ENCODE measurements at places on chromosomes 7 and 10.

DNA sequence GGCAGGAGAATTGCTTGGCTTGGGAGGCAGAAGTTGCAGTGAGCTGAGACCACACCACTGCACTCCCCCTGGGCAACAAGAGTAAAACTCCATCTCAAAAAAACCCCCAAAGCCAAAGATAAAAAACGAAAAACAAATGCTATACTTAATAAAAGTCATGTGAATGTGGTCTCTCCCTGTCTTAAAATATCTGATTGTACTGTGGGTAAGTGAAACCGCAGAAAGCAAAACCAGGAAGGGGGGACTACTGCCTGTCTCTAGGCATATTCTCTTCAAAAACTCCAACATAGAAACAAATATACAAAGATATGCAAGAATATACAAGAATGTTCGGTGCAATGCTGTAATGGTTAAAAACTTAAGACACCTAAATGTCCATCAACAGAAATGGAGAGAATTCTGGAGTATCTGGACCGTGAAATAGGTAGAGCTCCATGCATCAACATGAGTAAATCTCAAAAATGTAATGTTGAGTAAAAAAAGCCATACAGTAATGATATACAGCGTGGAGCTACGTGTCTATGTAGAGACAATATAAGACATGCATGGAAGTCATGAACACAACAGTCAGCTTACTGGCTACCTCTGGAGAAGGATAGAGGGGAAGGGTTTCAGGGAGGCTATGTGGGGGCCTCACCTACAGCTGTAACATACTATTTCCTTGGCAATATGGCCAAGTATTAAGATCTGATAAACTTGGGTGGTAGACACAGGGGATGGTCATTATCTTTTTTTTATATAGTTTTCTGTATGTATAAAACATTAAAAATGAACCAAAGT lies 2.1 kb downstream of the ZNF394 start:
- no peak for DNase-seq

DNA sequence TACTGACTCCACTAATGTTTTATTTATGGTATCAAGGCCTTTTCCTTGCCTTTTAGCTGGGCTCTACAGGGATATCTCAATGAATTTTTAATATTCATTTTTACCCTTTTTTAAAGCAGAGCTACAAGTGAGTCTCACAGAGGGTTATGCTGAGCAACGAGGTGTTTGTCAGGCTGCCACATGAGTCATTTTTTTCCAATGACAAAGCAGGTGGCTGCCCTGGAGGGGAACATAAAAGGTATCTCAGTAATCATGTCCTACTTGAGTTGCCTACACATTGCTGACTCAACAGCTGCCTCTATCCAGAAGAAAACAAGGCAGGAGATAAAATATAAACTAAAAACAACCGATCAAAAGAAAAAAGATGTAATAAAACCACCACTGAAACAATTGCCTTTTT lies 1004.9 kb upstream of the POT1 start:
- DNase-seq = no peak

GRCh38 chr10:96138102-96138501 lies 8.0 kb downstream of the ZNF518A start:
- DNase-seq = no peak

DNA sequence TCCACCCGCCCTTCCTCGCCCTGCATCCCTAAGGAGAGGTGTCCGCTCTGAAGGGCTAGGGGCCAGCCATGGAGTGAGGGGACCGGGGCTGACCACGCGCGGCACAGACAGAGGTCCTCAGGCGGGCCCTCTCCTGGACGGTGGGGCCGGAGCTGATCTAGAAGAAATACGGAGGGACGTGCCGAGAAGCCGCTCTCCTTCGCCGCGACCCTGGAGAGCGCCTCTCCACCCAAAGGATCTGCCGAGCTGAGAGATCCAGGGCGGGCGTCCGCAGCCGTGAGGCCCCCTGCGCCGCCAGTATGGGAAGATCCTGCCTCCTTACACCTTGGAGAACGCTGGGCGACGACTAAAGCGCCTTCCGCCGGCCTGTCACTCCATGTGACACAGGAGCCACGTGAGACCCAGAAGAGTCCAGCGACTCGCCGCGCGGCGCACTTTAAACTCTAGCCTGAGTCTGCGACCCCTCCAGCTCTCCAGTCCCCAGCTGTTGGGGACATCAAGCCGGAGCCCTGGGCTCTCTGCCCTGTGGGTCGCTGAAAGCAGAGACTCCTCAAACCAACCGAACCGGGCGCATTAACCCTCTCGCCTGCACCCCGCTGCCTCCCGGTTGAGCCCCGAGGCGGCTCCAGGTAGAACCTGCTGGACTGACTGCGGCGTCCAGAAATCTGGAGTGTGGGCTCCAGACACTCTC lies 1.5 kb upstream of the SFMBT2 start:
- DNase-seq = peak; percentile 57

- no peak for DNase-seq
These were observed 428.9 kb upstream of the AUTS2 start for GRCh38 chr7:69169386-69169785.

- DNase-seq = peak; percentile 47
These were observed 41.3 kb downstream of the AMZ1 start for GRCh38 chr7:2729031-2729892.

- DNase-seq = no peak
These were observed 6.9 kb upstream of the ATP6V0E2 start for GRCh38 chr7:149866779-149867447.

DNA sequence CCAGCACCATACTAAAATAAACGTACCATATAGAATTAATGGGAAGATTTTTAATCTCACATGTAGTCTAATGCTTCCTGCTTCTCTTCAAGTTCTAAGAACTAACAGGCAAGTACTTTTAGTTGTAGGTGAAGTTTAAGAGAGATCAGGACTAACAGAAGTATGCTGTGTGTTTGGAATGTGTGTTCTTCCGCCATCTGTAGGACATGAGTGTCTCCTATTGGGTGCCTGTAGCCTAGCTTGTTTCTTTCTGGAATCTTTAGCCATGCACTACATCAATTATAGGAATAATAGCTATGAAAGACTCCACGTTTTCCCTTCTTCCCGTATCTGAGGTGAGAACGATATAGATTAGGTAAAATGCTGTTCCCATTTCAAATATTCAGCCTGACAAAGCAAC lies 140.2 kb upstream of the AHR start:
- DNase-seq = no peak

GRCh38 chr10:97090035-97090434 lies 95.7 kb downstream of the SLIT1 start:
- no peak for DNase-seq

GRCh38 chr7:129739427-129739826 lies 127.9 kb downstream of the NRF1 start:
- peak; percentile 12 for DNase-seq

DNA sequence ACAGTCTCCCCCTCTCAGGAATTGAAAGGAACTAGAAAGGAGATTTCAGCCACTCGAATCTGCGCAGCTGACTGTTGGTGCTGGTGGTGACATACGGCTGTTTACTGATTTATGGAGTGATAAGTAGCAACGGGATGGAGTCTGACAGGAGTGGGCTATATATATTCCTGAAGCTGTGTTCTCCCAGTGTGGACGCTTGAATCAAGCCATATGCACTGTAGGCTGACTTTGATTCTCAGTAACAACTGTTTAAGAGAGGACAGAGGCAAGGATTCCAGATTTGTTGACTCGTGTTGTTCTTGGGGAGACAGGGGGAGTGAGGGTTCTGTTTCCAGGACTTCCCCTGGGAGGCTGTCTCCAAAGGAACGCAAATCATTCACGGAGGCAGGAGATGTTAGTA lies 260.1 kb upstream of the AUTS2 start:
- no peak for DNase-seq

- no peak for DNase-seq
These were observed 61.5 kb downstream of the HELLS start for GRCh38 chr10:94607111-94607510.

GRCh38 chr7:70696201-70696754 lies 435.7 kb upstream of the GALNT17 start:
- DNase-seq = no peak

DNA sequence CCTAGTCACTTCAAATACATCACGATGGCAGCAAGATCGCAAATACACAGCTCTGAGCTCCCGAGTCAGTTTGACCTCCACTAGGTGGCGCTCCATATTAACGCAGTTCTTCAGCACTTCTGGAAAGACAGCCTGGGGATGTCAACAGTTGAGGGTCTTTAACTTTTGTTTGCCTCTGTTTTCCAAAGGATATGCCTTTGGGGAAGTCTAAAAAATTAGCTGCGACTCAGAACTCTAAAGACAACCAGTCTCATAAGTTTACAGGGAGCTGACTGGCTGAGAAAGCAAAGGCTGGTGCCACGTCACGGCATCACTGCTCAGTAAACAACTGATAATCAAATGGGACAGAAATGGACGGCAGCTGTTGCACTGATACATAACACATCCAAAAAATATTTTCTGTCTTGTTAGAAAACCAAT lies 458.8 kb downstream of the SORCS1 start:
- peak; percentile 73 for DNase-seq

GRCh38 chr7:133434246-133434865 lies 181.5 kb downstream of the EXOC4 start:
- no peak for DNase-seq

GRCh38 chr10:101367569-101368453 lies 13.8 kb downstream of the BTRC start:
- no peak for DNase-seq

GRCh38 chr10:124213471-124213870 lies 120.1 kb upstream of the CHST15 start:
- DNase-seq = no peak
